ENCODE measurements at places on chromosomes 5 and 9.

- no peak for DNase-seq
Observed at GRCh38 chr5:148486456-148486855, 102.7 kb downstream of the FBXO38 start.

DNA sequence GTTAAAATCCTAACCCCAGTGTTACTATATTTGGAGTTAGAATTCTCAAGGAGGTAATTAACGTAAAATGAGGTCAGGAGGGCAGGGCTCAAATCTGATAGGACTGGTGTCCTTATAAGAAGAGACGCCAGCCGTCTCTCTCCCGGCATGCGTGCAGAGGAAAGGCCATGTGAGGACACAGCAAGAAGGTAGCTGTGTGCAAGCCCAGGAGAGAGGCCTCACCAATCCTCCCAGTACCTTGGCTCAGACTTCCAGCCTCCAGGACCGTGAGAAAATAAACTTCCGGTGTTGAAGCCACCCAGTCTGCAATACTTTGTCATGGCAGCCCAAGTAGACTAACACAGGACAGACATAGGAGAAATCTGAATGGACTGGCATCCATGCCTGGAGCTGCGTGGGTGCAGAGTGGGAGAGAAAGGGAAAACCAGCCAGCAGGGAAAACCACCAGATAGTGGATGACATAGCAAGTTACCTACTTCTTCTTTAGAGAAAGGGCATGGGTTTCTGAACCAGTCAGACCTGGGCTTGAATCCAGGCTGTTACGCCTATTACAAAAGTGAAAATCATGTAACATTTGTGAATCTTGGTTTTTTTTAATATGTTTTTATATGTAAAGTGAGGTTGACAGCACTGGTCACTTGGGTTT lies 89.2 kb downstream of the FSTL4 start:
- DNase-seq, result no peak

DNA sequence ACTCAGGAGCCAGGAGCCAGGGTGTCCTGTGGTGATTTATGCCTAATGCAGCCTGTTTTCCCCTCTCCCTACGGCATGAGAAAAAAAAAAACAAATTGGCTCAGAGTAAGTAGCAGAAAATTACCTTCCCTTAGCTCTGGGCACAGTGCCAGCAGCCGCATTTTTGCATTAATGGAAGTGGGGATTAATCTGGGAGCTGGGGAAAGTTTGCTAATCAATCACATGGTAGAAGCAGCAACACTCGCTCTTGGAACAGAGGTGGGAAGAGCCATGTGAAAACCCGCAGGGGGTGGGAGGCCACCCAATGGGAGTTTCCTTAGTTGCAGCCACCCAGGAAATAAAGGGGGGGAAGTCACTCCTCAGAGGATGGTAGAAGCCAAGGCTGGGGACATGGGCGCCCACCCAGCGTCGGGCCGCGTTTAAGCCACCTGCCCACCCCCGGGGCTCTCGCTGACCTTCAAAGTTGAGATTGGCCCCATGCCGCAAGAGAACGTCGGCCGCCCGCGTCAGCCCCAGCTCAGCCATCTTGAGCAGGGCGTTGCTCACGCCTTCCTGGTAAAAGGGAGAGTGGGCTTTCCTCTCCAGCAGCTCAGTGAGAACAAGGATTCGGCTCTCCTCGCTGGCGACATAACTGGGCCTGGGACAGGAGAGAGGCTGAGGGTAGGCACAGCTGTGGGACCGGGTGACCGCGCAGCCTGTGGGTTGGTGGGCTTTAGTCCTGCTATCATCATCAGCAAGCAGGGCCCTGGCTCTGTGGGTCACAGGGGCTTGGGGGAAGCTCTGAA lies 1.7 kb downstream of the ASB6 start:
- no peak for DNase-seq

- no peak for DNase-seq
Observed at GRCh38 chr5:180253036-180253824, 38.7 kb downstream of the MAPK9 start.

GRCh38 chr5:43049236-43049635 lies 9.1 kb upstream of the ANXA2R start:
- no peak for DNase-seq

- no peak for DNase-seq
Observed at GRCh38 chr5:114450437-114450836, 88.6 kb downstream of the KCNN2 start.

DNA sequence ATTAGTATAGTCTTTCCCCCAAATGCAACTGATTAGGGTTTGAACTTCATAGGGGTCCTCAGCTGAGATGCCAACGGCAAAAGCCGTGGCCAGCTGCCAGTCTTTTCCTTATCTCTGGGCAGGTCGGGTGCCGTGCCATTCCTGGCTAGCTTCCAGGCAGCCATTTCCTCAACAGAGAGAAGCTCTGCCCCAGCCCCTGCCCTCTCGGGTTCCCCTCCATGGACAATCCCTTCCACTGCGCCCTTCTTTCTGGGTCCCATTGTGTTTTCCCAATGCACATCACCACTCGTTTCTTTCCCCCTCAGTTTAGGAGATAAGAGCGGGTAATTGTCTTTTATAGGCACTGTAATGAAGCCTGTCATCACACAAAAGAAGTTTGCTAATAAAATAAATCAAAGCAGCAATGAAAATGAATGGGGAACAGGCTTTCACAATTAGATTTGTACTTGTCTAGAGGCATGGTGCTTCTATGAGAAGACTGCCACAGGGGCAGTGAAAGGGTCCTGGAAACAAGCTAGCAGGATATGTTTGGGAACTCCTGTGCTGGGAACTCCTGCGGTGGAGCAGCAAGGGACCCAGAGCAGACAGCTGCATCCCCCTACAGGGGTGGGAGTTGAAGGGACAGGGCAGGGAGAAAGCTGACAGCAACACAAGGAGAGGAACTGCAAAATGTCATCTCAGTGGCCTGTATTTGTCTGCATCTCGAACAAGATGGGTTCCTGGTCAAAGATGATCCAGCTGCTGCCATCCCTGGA lies 48.0 kb upstream of the SAP30L start:
- no peak for DNase-seq

DNA sequence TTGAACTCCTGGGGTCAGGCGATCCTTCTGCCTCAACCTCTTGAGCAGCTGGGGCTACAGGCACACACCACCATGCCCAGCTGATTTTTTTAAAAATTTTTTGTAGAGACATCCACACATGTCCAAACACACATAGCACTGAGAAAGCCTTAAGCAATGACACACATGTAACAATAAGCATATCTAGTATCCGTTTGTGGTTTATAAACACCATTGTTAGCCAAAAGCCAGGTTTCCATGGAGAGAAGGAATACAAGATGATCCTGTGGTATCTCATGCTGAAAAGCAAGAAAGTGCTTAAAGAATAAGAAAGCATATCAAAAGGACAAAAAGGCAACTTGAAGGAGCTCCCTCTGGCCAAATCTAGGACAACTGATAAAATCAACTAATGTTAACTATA lies 29.7 kb upstream of the SLC1A3 start:
- no peak for DNase-seq

Data from AG09309 (cell line).